ENCODE measurements at places on chromosomes 11 and 22.

DNA sequence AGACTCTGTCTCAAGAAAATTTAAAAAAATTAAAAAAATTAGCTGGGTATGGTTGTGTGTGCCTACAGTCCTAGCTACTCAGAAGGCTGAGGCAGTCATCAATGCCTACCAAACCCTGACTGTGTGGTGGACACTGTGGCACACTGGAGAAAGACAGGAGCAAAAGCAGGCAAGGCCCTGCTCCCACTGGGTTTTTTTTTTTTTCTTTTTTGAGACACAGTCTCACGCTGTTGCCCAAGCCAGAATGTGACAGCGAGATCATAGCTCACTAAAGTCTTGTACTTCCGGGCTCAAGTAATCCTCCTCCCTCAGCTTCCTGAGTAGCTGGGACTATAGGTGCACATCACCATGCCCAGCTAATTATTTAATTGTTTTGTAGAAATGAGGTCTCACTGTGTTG lies 4.6 kb downstream of the NEFH start:
- DNase-seq = no peak

DNA sequence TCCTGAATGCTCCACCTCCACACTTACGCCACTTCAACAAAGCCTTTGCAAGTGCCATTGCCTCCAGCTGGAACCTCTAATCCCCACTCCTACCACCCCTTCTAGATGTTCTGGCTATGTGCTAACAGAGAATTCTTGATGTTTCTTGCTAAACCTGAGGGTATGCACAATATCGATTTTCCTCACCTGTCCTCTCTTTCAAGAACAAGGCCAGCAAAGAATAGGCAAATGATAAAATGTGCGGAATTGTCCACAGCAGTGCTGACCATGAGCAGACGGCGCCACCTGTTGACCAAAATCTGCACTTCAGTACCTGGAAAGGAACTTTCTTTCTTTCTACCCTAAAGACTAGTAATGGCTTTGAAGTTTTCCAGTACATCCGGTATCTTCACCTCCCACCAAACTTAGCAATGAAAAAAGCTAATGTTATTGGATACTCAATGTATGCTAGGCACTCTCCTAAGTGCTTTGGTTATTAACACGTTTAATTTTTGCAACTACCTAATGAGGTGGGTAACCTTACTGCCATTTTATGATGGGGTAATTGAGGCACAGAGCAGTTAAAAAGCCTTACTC lies 3.4 kb downstream of the TIMM10 start:
- peak; percentile 57 for DNase-seq

GRCh38 chr11:132238331-132238866 lies 868.0 kb downstream of the NTM start:
- DNase-seq = no peak

DNA sequence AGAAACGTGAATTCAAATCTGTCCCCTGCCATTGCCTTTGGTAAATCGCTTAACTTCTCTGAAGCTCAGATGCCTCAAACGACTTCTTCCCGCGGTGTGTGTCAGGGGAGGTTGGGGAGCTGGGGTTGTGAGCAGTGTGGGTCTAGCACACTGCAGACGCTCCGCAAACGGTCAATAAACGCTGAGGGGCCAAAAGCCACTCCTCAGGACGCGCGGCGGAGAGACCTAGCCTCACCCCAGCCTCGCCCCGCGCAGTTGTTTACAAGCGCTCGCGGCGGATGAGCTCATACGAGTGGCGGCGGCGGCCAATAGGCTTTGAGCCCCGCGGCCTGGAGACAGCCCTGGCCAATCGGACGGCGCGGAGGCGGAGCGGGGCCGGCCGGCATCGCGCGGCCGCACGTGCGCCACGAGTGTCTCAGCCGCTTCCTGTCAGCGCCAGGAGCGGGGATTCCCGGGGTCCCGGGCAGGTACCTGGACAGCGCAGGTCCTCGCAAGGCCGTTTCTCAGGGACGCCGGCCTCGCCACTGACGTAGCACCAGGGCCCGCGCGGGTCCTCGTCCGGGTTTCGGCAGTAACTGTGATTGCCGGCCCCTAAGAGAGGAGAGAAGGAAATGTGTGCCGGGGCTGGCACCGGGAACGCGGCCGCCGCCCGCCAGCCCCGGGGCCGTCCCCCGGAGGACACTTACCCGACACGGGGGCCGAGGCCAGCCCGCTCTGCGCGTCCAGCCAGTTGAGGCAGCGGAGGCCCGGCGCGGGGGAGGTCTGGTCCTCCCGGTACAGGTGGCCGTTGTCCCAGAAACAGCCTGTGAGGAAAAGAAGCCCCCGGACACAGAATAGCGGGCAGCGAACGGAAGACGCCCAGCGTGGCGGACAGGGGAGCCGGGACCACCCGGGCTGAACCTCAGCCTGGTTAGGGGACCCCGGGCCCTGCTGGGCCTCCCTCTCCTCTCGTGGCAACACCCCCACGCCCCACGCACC lies 1.5 kb downstream of the PIK3IP1 start:
- DNase-seq = peak; percentile 80

- DNase-seq = no peak
These were observed 54.4 kb upstream of the SEZ6L start for GRCh38 chr22:26114826-26115225.

DNA sequence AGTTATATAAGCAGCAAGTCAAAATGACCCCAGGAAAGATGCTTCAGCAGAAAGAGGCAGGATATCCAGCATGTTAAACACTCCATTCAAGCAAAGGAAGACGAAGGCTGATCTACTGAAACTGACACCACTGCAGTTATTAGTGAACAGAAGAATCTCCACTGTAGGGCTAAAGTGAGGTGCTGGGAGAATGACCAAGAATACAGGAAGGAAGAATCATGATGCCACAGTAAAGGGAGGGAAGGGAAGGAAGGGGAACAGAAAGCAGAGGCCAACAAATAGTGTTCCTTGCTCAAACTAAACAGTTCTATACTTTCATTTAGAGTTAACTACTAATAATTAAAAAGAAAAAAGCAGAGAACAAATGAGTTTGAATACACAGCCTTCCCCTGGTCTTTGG lies 92.5 kb downstream of the SIK3 start:
- no peak for DNase-seq

GRCh38 chr11:76380159-76380976 lies 564 bp downstream of the THAP12 start:
- DNase-seq = no peak

- DNase-seq = no peak
These were observed 86.3 kb upstream of the RTL6 start for GRCh38 chr22:44584256-44584902.

- DNase-seq = no peak
These were observed 61.1 kb downstream of the WT1 start for GRCh38 chr11:32374261-32374711.

DNA sequence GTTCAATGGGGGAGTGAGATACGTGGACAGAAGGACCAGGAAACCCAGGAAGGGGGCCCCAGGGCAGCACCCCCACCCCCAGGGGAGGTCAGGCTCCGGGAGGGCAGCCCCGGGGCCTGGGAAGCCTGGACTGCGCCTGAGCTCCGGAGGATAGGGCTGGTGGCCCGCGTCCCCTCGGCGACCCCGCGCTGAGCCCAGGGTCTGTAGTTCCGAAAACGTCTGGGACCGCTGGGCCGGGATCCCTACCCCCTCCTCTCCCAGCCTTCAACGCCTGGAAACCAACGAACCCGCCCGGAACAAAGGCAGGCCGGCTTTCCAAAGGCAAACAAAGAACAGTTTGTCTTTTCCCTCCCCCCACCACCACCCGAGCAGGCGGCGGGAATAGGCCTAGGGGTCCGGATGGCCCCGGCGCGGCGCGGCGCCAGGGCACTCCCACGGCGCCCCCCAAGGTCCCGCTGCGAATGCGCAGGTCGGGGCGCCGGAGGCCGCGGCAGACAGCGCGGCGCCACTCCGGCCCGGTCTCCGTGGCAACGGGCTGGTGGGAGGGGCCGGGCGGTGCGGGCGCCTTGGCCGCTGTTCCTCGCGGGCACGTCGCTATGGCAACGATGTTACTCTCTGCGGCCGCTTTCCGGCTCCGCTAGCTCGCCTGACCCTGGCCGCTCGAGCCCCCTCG lies 58.5 kb downstream of the IGLL1 start:
- DNase-seq = peak; percentile 32

- DNase-seq = no peak
These were observed 76.6 kb downstream of the MYO18B start for GRCh38 chr22:25818541-25818940.

- no peak for DNase-seq
These were observed 69.2 kb upstream of the CRYBB3 start for GRCh38 chr22:25130462-25130861.

GRCh38 chr11:84289381-84289906 lies 1003.3 kb upstream of the CCDC90B start:
- no peak for DNase-seq

- no peak for DNase-seq
These were observed 128.4 kb downstream of the BUD13 start for GRCh38 chr11:116644201-116644940.

DNA sequence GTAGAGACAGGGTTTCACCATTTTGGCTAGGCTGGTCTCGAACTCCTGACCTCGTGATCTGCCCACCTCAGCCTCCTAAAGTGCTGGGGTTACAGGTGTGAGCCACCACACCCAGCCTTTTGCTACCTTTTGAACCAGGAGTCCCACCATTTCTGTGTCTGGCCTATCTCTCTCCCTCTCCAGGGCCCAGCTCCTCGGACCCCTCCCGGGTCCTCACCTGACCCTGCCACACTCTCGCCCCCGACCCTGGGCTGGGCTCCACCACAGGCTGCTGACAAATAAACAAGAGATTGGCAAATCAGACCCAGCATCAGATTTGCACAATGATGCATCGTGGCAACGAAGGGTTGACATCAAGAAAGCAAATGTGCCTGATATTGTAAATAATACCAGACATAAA lies 8.8 kb downstream of the KRTAP5-5 start:
- DNase-seq = no peak

GRCh38 chr11:64881476-64881875 lies 3.1 kb upstream of the EHD1 start:
- DNase-seq = no peak

GRCh38 chr22:19891317-19892256 lies 36.9 kb upstream of the GNB1L start:
- DNase-seq = no peak

GRCh38 chr11:77003963-77004362 lies 30.2 kb upstream of the B3GNT6 start:
- DNase-seq = no peak

GRCh38 chr11:96257972-96258934 lies 84.7 kb downstream of the MAML2 start:
- DNase-seq = no peak

DNA sequence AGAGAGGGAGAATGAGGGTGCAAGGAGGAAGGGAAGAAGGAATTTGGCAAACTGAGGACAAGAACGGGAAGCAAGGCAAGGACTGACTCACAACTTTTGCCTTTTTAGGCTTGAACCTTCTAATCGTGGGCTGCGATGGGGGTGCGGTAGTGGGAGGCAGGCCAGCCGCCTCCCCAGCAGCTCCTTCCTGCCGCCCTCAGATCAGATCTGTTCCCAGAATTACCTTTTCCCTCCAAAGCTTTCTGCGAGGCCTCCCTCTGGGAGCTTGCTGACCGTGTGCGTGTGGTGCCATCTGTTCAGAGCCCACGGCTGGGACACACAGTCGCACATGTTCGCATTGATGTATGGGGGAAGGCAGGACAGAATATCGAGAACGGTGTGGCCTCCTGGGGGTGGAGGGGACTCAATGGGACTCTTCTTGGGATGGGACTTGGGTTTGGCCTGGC lies 86.9 kb upstream of the PARVA start:
- DNase-seq = no peak

- peak; percentile 20 for DNase-seq
These were observed 522 bp downstream of the RHOG start for GRCh38 chr11:3840004-3840869.

DNA sequence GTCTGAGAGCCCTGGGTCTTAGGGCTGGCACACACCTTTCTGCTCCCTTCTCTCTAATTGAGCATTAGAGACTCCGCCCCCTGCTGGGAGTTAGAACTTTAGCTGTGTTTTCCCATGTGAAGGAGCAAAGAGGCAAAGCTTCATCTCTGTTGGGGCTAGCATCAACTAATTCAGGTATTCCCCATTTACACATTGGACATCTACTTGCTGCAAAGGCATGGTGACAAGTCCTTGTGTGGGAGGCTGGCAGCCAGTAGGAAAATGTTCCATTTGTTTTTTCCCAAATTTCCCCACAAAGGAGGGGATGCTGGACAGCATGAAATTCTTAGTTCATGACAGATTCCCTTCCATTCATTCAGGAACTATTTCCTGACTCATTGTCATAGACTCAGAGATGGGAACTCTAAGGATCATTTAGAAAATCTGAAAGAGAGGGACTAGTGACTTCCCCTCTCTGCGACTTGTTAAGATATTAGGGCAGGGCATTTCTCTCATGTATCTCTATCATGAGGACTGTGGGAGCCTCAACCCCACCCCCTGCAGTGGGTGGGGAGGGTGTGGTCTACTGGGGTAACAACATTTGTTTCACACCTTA lies 3.6 kb downstream of the CD44 start:
- DNase-seq = peak; percentile 83

DNA sequence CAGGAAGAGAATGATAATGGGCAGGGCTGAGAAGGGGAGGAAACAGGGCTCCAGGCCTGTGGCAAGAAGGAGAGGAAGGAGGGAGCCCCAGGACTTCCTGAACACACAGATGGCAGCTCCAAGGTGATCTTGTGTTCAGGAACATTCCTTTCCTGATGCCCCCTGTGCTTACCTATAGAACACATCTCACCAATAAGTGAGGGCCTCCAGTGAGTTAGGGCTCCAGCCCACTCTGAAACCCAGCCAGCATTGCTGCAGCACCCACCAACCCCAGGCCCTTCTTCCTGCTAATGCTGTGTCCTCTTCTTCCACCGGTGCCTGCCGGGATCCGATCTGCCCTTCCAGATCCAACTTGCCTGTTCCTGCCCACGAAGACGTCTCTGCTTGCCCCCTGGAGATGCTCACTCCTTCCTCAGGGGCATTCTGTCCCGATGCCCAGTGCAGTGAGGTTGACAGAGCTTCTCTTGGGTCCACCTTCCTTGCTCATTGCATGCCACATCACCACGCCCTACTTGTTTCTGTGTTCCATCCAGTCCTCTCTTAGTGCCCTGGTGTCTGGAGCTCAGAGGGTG lies 17.4 kb downstream of the ANKK1 start:
- no peak for DNase-seq

DNA sequence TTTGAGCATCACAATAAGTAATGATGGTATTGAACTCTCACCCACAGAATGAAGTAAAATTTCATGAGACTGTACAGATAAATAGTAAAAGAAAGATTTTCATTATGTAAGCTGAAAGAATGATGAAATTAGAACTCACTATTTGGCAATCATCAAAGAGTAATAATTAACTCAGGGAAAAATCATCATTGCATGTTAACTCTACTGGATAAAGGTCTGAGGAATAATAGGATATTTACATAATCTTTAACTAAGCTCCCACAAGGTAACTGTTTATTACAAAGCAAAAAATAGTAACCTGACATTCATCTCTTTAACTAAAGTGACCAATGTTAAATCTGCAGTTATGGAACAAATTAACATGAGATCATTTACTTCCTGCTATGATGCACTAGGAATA lies 739.9 kb downstream of the FAM181B start:
- DNase-seq = no peak

DNA sequence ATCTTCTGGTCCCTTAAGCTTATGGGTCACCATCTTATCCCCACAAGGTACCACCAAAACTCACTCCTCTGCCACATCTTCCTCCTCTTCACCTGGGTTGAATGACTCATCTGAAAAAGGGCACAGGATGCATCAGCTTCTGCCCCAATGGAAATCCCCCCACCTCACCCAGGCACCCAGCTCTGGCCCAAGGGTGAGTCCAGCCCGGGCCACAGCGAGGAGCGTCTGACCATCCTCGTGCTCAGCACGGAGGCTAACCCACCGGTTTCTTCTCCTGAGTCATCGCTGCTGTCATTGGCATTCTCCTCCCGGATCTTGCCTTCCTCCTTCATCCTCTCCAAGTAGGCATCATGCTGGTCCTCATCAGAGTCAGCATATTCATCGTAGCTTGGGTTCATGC lies 5.3 kb upstream of the TNKS1BP1 start:
- no peak for DNase-seq

All from SW 1271 (cell line).